CD4-positive, alpha-beta T cell (primary cell): ENCODE measurements at places on chromosomes 4 and X.

DNA sequence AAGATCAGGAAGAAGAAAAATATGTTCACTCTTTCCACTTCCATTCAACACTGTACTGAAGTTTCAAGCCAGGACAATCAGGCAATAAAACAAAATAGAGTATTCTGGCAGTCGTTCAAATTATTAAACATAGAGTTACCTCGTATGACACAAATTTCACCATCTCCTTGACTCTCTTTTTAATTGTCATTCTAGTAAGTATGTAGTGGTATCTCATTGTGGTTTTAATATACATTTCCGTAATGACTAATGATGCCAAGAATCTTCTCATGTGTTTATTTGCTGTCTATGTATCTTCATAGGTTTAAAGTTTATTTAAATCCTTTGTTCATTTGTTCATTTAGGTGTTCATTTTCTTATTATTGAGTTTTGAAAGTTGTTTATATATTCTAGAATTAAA is 352.2 kb downstream of the IDS start:
- DNase-seq, result no peak

- no peak for DNase-seq
Measured at GRCh38 chrX:15755091-15755490, 17.0 kb downstream of the CA5B start.

DNA sequence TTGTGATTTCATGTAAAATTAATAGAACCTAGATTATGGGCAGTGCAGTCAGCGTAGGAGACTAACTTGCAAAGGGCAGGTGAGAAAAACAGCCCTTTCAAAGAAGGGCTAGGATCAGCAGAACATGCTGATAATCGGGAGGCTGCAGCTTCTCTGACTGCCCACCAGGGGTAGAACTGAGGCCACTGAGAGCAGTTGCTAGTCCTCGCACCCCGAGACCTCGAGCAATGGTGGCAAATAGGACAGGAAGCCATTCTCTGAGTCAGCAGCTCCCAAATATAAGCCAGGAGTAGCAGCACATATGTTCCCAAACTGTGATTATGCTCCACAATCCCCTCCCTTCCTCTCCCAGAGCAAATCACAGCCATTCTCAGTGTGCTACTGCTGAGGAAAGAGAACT is 186.5 kb downstream of the MSL3 start:
- no peak for DNase-seq

- no peak for DNase-seq
Measured at GRCh38 chr4:7366954-7367353, 67.8 kb downstream of the PSAPL1 start.

DNA sequence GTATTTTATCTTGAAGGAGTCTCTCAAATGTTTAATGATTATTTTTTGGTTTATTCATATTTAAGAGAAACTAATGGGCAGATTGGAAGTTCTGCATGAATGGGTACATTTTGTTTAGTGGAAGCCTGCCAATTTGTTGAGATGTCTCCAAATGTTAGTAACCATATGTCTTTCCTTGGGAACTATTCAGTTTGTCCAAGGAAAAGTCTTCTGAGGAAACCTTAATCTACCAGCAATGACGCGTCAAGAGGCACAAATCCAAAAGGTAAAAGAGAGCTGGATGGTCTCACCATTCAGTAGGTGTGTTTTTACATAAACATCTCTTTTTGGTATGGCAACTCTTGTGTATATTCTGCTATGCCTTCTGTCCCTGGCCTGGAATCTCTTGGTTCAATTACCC is 37.4 kb upstream of the NDST3 start:
- DNase-seq, result no peak

- no peak for DNase-seq
Measured at GRCh38 chr4:150773729-150774449, 191.9 kb downstream of the MAB21L2 start.

DNA sequence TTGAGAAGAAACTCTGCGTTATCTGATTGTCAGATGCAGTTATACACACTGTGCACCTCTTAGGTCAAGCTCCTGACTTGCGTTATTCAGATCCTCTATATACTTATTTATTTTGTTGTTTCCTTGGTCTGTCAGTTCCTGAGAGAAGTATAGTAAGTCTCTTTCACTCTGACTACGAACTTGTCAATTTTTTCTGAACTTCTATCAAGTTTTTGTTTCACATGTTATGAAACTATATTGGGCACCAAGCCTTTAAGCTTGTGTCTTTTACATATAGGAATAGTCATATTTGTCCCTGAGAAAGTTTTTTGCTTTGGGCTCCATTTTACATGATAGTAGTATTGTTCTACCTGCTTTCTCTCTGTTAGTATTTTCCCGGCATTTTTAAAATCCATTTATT is 31.7 kb downstream of the ZNF275 start:
- DNase-seq, result no peak

- DNase-seq, result no peak
Measured at GRCh38 chr4:136562834-136563233, 969.5 kb downstream of the PCDH18 start.

GRCh38 chrX:70434352-70434866 is 10.2 kb upstream of the DLG3 start:
- peak; percentile 53 for DNase-seq

DNA sequence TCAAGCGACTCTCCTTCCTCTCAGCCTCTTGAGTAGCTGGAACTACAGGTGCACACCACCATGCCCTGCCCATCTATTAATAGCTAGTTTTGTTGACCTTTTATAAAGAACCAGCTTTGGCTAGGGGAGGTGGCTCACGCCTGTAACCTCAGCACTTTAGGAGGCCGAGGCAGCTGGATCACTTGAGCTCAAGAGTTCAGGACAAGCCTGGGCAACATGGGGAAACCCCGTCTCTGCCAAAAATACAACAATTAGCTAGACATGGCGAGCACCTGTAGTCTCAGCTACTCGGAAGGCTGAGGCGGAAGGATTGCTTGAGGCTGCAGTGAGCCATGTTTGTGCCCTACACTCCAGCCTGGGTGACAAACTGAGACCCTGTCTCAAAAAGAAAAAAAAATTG is 2.7 kb downstream of the TKTL1 start:
- no peak for DNase-seq

DNA sequence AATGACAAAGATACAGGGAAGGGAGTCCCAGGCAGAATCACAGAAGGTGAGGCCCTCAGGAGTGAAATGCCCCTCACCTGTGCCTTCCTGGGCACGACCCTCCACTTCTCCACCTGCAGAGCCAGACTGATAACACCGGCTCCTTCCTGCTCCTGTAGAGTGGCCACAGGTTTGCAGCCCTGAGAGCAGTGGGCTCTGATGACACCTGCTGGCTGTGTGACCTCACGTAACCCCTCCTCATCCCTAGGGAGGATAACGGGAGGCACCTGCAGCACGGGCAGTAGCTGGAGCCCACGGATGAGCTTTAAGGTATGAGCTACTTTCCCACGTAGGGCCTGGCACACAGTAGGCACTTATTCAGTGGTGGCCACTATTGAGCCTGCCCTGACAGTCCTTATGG is 25.5 kb upstream of the MAN2B2 start:
- no peak for DNase-seq

GRCh38 chrX:6962006-6962355 is 185.5 kb upstream of the STS start:
- no peak for DNase-seq

- no peak for DNase-seq
Measured at GRCh38 chr4:74886484-74886883, 46.4 kb upstream of the PARM1 start.
